ENCODE measurements at places on chromosomes 4 and X.

DNA sequence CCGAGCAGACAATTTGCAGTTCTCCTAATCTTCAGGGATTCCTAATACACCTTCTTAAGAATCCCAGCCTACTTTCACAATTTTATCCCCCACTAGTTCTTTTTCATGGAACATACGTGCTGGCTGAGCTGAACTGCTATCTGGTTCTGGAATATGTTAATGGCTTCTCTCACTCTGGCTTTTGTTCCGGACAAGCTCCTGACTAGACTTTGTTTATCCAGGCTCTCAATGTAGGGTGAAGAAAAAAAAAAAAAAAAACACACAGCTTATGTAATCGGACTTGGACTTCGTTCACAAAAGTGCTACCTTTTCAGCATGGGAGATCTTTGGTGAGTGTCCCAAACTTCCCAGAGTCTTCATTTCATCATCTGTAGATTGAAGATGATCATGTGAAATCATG is 555.4 kb upstream of the CPEB2 start:
- no peak for DNase-seq

DNA sequence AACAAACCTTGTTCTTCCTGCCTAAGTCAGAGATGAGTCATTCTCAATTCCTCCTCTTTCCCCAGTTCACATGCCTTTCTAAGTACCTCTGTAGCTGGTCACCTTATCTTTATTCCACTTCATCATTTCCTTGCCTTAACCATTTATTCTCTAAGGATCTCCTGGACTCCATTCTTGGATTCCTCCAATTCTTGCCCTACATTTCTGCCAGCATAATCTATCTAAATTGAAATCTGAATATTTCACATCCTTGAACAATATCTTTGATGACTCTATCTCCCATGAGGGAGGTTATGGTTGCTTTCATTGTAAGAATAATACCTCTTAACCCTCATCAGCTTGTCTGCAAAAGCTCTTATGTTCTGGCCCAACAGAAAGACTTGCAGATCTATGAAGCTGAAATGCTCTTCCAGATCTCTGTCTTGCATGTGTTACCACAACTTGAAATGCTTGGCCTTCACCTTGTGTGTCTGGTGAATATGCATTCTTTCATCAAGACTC is 28.6 kb upstream of the PDE5A start:
- no peak for DNase-seq

DNA sequence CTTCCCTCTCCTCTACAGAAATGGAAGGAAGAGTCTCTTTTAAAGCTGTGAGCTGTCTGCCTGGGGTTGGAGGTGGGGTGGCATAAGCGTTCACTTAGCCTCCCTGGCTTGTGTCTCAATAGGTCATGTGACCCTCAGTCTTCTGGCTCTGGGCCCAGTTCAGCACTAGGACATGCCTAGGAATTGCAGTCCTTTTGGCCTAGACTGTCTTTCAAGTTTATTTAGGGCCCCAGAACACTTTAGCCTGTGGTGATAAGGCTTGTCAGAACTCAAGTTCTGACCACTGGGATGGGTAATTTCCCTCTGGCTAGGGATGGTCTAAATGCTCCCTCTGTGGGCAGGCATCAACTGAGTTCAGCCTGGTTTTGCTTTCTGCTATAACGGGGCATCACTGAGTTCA is 34.3 kb upstream of the ARMCX4 start:
- DNase-seq, result no peak

- no peak for DNase-seq
These were observed 167.3 kb upstream of the SPRY1 start for GRCh38 chr4:123229286-123229685.
